ENCODE measurements at places on chromosomes 11 and 22. TPM values are rescaled to one million over a fixed set of nuclear protein-coding genes. Genes with fewer than 3 reads are reported as not detected.

Gene HOATZ
- total RNA-seq, result not detected

Gene CTNND1
- 2.4 TPM for total RNA-seq

GRCh38 chr11:119843877-119844276, 114.9 kb upstream of the NECTIN1 start:
- no peak for DNase-seq

DNA sequence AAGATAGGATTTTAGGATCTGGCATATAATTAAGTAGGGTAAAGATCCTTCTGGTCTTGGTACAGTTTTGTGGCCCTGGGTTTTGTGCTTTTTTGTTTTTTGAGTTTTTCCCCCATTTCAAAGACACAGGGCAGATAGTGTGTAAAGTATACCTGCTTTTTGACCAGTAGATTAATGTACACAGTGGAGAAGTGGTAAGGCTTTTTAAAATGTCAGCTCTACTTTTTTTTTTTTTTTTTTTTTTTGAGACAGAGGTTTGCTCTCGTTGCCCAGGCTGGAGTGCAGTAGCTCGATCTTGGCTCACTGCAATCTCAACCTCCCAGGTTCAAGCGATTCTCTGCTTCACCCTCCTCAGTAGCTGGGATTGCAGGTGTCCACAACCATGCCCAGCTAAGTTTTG, 4.0 kb downstream of the EP300 start:
- DNase-seq, result no peak

Gene BIK
- 2.6 TPM for total RNA-seq

DNA sequence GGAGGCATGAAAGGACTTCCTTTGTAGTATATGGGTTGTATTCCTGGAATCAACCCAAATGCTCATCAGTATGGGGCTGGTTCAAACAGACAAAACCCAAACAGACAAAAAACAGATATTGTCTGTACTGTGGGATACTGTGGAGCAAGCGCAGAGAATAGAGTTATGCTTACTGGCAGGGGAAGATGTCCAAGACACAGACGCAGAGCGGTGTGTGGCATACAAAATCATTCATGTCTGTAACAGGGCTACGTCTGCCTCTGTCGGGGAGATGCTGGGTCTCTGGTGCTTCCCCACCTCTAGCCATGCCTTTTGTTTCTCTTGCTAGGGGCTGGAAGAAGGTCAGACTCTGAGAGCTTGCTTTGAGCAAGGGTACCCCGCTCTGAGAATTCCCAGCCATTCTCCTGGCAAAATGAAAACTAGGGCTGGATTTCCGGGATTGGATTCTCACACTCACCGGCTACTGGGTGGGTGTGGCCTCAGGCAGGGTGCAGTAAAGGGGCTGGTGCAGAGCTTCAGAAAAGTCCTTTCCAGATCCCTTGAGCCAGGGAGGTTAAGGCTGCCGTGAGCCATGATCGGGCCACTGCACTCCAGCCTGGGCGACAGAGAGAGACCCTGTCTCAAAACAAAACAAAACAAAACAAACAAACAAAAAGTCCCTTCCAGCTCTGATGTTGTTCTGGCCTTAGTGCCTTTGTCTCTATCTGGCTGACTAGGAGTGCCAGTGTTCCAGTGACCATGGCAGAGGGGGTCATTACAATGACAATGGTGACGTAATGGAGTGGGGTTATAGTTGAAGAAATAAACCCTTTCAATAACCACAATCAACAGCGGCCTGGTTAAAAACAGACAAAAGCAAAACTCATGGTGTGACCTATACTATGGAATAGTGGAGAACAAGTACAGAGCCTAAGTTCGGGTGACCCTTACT, 2.9 kb upstream of the ABCC8 start:
- DNase-seq, result no peak

Gene SYT9
- total RNA-seq, result not detected

DNA sequence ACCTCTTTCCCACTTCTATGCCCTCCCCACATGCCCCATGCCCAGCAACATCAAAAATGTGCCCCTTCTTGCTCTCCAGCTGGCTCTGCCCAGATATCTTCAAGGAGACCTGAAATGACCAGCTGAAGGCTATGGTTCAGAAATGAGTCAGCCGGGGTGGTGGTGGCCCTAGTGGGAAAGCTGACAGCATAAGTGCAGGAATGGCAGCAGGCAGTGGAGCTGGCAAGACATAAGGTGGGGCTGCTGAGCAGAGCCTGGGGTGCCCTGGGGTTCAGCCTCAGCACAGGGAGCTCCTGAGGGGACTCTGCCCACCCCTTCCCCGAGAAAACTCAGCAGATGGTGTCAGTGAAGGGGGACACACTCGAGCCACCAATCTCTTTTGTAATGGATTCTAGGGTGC, 593.4 kb downstream of the BUD13 start:
- no peak for DNase-seq

Gene MN1
- 0.35 TPM for total RNA-seq

DNA sequence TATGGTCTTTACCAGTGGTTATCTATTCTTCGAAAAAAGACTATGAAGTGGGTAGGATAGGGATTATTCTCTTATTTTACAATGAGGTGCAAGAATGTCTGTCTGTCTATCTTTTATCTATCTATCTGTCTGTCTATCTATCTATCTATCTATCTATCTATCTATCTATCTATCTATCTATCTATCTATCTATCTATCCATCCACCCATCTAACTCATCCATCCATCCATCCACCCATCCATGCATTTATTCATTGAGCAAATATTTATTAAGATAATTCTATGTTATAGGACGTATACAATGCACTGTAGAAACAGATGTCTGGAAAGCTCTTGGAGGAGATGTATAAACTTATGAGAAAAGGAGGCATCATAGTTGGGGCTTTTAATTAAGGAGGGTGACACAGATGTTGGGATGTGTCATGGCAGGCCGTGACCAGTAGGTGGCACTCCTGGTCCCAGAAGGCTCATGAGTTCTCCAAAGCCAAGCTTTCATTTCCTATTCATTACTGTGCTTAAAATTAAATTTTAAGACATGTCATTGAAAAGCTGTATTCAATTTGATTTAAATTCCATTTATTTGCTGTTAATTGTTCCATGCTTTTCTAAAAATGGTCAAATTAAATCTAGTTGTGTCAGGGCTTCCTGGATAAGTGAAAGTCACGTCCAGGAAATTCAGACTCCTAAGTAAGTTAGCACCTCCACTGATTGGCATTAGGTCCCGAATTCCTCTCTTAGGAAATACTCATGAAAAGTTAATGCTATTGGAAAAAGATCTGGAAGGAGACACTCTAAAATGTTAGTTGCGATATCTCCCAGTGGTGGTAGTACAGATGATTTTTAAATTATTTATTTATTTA, 19.0 kb upstream of the E2F8 start:
- peak; percentile 73 for DNase-seq

- no peak for DNase-seq
These were observed 71.1 kb downstream of the TTC28 start for GRCh38 chr22:28608546-28608945.

Gene FAR1
- total RNA-seq, result 55.1 TPM

Gene F2
- not detected for total RNA-seq

DNA sequence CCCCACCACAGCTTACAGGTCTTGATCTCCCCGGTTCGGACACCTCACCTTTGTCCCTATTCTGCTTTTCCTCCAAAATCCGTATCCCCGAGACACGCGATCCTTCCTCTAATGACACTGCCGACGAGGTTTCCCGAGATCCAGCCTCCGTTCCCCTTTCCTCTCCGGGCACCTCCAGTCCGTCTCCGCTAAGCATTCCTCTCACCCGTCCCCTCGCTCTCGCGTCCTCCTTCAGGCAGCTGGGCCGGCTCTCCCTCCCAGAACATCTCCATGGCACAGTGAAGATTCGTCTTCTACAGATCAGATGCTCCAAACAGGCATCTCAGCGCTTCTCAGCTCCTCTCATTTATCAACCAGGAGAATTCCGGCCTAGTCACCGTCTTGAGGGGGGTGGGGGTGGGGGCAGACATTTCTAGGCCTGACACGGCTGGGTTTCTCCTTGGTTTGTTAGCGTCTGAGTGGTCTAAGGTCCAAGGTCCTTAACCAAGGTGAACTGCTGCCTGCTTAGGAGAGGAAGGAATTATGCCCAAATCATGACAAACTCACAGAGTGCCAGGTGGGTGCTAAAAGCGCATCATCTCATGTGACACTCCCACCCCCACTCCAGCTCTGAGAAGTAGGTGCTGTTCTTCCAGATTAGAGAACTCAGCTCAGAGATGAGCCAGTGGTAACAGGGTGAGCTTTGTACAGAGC, at the start of gene SPTBN2:
Gene SPTBN2, minus strand, starts transcription at position 524 of the 693 bp plus-strand sequence. CDS start 7,976 bp downstream, outside the sequence.
- no peak for DNase-seq

Gene C22orf39
- 32.9 TPM for total RNA-seq

GRCh38 chr11:45543808-45544422, 121.5 kb downstream of the CHST1 start:
- peak; percentile 19 for DNase-seq

Gene AIP
- 159 TPM for total RNA-seq

- no peak for DNase-seq
These were observed 871 bp downstream of the BDNF start for GRCh38 chr11:27699242-27699925.

All from activated CD4-positive, alpha-beta memory T cell treated with anti-CD3 and anti-CD28 coated beads, Interleukin-2, amount 10 ng/mL, durations not matched to agents 7 days and 5 days (primary cell).